ENCODE measurements at places on chromosomes 1 and 21.

GRCh38 chr1:63705078-63705477, 68.7 kb upstream of the ROR1 start:
- H3K4me1 ChIP-seq, result peaks cover 18% of the 10 kb centered on the region
- H3K36me3 ChIP-seq, result no peaks in the 10 kb centered on the region
- DNase-seq, result no peak
- H3K27me3 ChIP-seq, result no peaks in the 10 kb centered on the region
- H3K4me3 ChIP-seq, result no peak overlapping the region
- H3K27ac ChIP-seq, result no peak overlapping the region

DNA sequence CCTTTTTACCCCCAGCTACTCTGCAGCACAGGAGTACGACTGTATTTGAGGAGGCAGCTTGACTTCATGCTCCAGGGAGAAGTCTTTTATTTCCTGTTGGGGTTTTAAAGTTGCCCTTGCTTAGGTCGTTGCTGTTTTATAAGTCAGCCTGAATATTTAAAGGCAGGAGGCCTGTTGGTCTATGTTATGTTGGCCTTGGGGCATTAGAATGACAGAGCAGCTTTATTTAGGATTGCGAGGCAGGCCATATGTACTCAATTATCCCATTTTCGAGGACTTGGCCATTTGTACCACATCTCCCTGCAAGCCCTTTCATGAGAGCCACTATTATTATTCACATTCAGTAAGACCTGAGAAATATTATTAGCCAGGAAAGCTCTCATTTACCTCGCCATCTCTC, 47.0 kb downstream of the KIF26B start:
- no peak overlapping the region for H3K27ac ChIP-seq
- no peak overlapping the region for H3K4me3 ChIP-seq
- H3K36me3 ChIP-seq, result no peaks in the 10 kb centered on the region
- DNase-seq, result no peak

- H3K4me1 ChIP-seq, result no peaks in the 10 kb centered on the region
- H3K27me3 ChIP-seq, result no peaks in the 10 kb centered on the region
- DNase-seq, result no peak
- no peaks in the 10 kb centered on the region for H3K36me3 ChIP-seq
- H3K4me3 ChIP-seq, result no peak overlapping the region
Observed at GRCh38 chr1:102118150-102118549, 121.4 kb upstream of the OLFM3 start.

- no peak overlapping the region for H3K27ac ChIP-seq
- no peaks in the 10 kb centered on the region for H3K4me1 ChIP-seq
- no peaks in the 10 kb centered on the region for H3K27me3 ChIP-seq
- H3K4me3 ChIP-seq, result no peak overlapping the region
- no peaks in the 10 kb centered on the region for H3K36me3 ChIP-seq
Observed at GRCh38 chr21:42343101-42343500, 7.7 kb downstream of the TFF2 start.

GRCh38 chr1:89660224-89661061, 27.5 kb downstream of the LRRC8C start:
- H3K4me3 ChIP-seq, result no peak overlapping the region
- H3K27ac ChIP-seq, result no peak overlapping the region
- H3K4me1 ChIP-seq, result peaks cover 37% of the 10 kb centered on the region
- no peaks in the 10 kb centered on the region for H3K36me3 ChIP-seq
- no peak for DNase-seq

DNA sequence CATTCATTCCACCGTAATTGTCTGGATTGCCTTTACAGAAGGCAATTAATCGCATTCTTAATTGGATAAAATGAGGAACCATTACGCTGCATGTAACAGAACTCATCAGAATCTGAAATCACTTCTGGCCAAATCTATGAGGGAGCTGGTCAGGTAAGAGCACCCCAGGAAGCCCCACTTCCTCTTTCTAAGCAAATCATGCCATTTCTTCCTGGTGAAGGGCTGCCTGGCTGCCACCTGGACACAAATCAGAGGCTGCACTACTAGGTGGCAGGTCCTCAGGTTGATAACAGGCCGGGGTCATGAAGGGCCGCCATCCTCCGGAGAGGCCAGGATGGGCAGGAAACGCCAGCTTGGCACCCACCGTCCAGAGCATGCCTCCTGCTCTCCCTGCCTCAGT, 73.7 kb downstream of the CAPZB start:
- H3K4me1 ChIP-seq, result peaks cover 64% of the 10 kb centered on the region
- no peaks in the 10 kb centered on the region for H3K27me3 ChIP-seq
- H3K4me3 ChIP-seq, result no peak overlapping the region
- no peak for DNase-seq
- no peaks in the 10 kb centered on the region for H3K36me3 ChIP-seq

- H3K27me3 ChIP-seq, result no peaks in the 10 kb centered on the region
- no peak overlapping the region for H3K27ac ChIP-seq
- no peak overlapping the region for H3K4me3 ChIP-seq
- H3K4me1 ChIP-seq, result no peaks in the 10 kb centered on the region
Observed at GRCh38 chr1:246513041-246513440, 6.0 kb upstream of the SMYD3 start.

DNA sequence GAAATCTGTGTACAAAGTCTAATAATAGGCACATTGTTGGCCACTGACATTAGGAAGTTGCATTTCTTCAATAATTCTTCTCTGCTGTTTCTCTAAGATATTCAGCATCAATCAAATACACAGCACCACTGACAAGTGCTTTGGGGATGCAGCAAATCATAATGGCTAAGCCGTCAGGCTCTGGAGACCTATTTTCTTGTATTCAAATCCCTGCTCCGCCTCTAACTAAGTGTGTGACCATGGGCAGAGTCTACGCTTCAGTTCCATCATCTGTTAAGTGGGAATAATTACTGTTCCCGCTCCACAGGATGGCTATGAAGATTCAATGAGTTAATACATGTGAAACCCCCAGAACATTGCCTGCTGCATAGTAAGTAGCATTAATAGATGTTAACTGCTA, 176.9 kb downstream of the ADGRL4 start:
- no peak overlapping the region for H3K27ac ChIP-seq
- H3K4me1 ChIP-seq, result no peaks in the 10 kb centered on the region
- no peaks in the 10 kb centered on the region for H3K36me3 ChIP-seq
- DNase-seq, result no peak
- no peaks in the 10 kb centered on the region for H3K27me3 ChIP-seq

DNA sequence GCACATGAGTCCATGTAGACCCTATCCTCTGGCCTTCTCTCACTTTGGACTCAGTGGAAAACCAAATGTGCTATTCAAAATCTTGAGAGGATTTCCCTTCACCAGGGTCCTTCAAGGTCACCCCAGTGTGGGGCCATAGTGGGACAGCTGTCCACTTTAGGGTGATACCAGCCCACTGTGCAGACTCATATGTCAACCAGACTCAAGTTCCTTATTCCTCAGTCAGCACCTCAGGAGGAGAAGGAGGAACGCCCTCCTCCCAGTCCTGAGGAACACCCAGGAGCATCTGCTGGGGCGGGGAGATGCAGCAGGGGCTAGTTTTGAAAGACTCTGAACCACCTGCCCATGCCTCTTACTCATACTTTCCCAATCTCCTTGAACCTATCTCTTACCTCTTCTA, 340.9 kb downstream of the MATN1 start:
- H3K27me3 ChIP-seq, result peaks cover 53% of the 10 kb centered on the region
- H3K36me3 ChIP-seq, result no peaks in the 10 kb centered on the region
- DNase-seq, result no peak
- no peaks in the 10 kb centered on the region for H3K4me1 ChIP-seq
- H3K4me3 ChIP-seq, result no peak overlapping the region

All from tibial artery (tissue), 4 donors.